ENCODE measurements at places on chromosomes 12 and 14. TPM values are rescaled to one million over a fixed set of nuclear protein-coding genes. Genes with fewer than 3 reads are reported as not detected.

The DLK1 gene
- 3.0 TPM for total RNA-seq

The LMO3 gene
- total RNA-seq, result 22.2 TPM

The CLBA1 gene
- 3.8 TPM for total RNA-seq

The DBX2 gene
- 0.27 TPM for total RNA-seq

The PAX9 gene
- total RNA-seq, result not detected

The MMP19 gene
- 1.6 TPM for total RNA-seq

The FGD4 gene
- 35.7 TPM for total RNA-seq

The SYNDIG1L gene
- total RNA-seq, result 1.9 TPM

The OTX2 gene
- total RNA-seq, result 30.1 TPM

The MYBPC1 gene
- total RNA-seq, result not detected
